ENCODE measurements at places on chromosomes 2 and 18.

DNA sequence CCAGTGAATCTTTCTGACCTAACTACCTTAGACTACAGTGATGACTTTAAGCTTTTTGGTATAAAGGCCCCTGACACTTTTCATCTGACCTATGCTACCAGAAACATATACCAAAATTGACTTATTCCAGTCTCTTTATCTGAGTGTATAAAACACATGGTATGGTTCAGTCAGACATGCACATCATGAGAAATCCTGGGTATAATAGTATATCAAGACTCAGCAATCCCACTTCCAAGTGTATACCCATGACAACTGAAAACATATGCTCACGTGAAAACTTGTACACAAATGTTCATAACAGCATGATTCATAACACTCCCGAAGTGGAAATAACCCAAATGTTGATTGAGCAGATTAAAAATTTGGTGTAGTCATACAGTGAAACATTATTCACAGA, 70.0 kb upstream of the RPRM start:
- no peak for DNase-seq

GRCh38 chr18:69400253-69400975, at the start of gene DOK6:
Gene DOK6 (plus strand): TSS chr18:69400888.
- DNase-seq, result no peak

DNA sequence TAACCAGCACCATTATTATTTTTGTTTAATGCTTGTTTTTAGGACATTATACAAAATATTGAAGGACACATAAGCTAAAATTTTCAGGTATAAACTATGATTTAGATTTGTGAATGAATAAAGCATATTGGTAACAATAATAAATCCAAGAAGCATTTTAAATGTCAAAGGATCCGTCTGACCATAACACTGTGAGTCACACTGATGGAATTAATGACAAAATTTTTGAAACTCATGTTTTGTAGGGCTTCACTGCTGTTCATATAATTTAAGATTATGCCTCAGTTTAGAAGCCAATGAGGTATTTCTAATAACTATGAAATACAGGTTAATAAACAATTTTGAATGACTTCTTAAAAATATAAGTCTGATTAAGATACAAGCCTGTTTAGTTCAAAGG, 124.6 kb downstream of the TMEFF2 start:
- DNase-seq, result no peak

- DNase-seq, result no peak
These were observed 33.5 kb upstream of the CCDC93 start for GRCh38 chr2:118047380-118047826.

DNA sequence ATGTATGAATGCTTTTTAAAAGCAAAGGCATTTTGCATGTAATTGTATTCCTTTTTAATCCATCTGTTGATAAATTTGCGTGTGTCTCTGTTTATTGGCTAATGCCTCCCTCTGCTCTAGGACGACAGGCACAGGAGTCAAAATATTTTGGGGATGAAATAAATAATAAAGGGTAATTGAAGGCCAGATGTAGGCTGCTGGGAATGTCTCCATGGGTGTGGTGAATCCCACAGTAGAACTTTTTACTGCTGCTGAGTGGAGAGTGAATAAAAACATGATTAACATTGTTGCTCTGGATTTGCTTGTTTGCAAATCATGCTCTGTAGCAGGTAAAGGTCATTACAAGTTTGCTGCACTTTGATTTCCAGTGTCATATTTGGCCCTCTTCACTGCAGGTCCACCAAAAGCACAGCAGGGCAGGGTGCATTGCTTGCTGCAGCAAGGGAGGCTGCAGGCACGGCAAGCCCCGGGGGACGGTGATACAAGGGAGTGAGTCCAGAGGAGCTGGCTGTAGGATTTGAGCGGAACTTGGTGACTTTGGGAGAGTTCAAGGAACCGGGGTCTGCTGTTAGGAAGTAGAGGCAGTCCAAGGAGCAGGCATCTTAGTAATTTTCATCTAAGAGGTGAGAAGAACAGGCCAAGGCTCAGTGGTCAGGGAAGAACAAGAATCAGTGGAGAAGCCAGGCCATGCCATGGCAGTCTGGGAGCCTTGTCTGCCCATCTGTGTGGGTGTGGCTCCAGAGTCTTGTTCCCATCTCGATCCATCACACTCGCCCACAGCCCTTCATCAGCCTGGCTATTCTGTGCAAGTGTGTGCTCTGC, 201.5 kb upstream of the RAB6C start:
- no peak for DNase-seq
